ENCODE measurements at places on chromosomes 13 and 19.

GRCh38 chr13:27496006-27496405, 45.6 kb upstream of the MTIF3 start:
- no peak for DNase-seq

- DNase-seq: no peak
Observed at GRCh38 chr19:21677696-21678418, 89.5 kb downstream of the ZNF100 start.

DNA sequence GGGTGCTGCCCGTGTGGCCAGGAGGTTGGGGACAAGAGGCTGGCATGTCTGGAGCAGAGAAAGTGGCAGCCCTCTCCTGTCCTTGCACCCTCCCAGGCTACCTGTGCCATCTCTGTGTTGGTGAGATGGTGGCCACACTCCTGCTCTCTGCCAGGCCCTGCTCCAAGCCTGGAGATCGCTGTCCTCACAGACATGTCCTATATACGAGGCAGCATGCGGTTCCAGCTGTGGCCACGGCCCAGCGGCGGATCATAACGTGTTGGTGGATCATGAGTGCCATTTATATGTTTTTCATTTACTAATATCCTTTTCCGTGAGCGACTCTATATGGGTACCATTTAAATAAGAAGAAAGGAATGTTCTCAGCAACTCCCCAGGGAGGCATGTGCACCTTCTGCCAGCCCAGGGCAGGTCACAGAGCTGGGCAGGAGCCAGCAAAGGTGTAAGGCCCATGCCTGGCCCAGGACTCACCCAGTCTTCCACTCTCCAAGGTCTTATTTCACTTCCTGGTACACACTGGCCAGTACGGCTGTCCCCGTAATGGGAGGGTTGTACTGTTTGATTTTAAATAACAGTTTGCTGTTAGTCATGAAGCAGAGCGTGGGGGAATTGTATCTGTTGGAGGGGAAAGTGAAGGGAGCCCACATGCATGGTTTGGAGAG, 47.2 kb upstream of the LDLR start:
- DNase-seq: no peak

DNA sequence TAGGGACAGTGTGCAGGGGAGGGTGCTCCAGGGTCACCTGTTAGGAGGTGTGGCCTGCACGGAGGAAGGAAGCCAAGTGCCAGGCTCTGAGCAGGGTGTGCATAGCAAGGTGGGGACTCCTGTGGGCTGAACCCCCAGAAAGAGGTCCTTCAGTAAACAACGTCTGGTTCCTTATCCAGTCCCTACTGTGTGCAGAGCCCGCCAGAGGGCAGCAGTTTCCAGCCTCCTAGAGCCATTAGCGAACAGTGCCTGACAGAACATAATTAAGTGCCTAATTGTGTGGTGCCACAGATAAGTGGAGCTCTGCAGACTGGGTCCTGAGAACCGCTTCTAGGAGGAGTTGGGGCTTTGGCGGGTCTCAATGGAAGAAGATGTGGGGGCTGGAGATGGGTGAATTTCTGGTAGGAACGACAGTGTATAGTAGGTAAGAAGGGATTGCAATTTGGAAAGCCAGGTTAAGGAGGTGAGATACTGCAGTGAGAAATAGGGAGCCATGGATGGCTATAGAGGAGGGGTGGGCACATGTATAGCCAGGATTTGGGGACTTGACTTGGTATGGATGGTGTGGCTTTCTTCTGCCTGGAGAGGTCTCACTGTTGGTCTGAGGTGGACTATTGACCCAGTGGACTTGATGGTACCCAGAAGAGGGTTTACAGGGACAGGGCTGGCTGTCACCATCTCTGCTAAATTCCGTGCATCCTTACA, 323.1 kb downstream of the ZNF536 start:
- no peak for DNase-seq

GRCh38 chr19:54435551-54436016, 13.4 kb upstream of the LENG8 start:
- no peak for DNase-seq

DNA sequence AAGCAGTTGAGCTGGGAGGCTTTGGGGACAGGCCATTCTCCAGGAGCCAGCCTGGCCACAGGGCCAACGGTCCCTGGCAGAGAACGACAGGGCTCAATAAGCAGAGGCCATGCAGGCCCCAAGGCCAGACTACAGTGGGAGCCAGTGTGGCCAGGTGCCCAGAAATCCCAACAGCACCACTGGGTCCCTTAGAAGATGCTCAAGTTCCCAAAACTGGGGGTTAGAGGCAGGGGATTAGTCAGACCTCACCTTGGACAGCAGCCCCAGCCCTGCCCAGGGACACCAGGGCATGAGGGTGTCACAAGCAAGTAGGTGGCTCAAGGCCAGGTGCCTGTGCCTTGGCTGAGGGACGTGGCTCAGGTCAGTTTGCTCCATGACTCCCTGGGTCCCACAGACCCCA, 12.8 kb downstream of the SCGB2B2 start:
- DNase-seq: no peak

DNA sequence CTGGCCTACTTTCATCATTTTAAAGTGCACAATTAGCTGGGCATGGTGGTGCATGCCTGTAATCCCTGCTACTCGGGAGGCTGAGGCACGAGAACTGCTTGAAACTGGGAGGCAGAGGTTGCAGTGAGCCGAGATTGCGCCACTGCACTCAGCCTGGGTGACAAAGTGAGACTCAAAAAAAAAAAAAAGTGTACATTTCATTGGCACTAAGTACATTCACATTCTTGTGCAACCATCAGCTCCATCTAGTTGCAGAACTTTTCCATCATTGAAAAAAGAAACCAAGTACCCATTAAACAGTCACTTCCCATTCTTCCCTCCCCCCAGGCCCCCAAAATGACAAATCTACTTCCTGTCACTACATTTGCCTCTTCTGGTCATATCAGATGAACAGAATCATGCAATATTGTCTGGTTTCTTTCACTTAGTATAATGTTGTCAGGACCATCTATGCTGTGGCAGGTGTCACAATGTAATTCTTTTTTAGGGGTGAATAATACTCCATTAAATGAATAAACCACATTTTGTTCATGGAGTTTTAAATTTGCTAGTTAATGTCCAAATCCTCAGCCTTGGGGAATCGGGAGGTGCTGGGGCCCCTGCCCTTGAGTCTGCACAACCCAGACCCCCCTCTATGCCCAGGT, 7.4 kb upstream of the SIGLEC11 start:
- DNase-seq: no peak

DNA sequence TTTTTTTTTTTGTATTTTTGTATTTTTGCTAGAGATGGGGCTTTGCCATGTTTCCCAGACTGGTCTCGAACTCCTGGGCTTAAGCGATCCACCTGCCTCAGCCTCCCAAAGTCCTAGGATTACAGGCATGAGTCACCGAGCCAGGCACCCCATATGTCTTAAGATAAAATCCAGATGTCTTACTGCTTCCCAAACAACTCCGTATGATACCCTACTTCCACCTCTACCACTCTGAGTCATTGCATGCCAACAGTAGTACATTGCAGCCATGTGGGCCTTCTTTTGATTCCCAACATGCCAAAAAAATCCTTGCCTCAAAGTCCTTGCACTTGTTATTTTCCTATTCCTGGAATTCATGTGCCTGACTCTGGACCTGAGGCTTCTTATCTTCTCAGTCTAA, 799.2 kb downstream of the GPC5 start:
- no peak for DNase-seq

DNA sequence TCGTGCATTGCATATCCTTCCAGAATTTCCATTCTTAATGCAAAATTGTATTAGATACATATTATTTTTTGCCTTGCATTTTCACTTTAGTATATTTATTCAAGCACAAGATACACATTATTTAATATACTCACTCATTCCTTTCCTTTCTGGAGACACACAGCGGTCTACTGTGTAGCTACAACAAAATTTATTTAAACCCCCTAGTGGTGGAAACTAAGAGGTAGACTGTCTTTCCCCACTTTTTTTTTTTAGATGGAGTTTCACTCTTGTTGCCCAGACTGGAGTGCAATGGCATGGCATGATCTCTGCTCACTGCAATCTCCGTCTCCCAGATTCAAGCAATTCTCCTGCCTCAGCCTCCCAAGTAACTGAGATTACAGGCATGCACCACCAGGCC, 2040.3 kb upstream of the PCDH20 start:
- no peak for DNase-seq

DNA sequence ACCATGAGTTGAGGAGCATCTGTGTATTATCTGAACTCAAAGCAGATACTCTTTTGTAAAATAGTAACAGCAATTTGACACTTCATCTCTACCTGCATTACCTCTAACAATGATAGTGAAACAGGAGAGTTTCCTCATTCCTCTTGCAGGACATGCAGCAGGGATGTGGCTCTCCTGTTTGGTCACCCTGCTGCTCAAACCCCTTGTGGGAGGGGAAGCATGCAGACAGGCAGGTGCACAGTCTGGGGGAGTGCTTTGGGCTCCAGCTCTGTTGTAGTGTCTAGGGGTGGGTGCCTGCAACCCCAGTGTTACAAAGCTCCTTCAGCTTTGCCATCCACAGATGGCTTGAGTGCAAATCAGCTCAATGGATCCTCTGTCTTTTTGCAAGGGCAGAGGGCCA, 827.6 kb downstream of the DACH1 start:
- DNase-seq: no peak

GRCh38 chr19:17806945-17807344, 12.0 kb downstream of the B3GNT3 start:
- no peak for DNase-seq

GRCh38 chr13:26513931-26514330, 43.6 kb upstream of the WASF3 start:
- DNase-seq: no peak

DNA sequence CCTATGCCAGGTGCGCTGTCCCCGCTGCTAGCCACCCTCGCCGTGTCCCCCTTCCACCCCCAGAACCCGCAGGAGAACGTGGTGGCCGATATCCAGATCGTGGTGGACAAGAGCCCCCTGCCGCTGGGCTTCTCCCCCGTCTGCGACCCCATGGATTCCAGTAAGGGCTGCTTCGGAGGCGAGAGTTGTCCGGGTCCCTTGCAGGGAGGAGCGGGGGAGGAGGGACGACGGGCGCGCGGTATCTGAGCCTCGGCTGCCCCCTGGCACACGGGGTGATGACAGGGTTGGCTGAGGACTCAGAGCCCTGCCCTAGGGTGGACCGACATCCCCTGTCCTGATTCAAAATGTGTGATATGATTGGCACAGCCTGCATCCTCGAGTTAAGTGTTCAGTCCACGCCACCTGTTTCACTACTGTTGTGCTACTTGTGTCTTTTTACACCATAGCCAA, 653 bp downstream of the MVB12A start:
- DNase-seq: no peak
